GM23338 (cell line): ENCODE measurements at places on chromosomes 2 and 18. TPM values are rescaled to one million over a fixed set of nuclear protein-coding genes. Genes with fewer than 3 reads are reported as not detected.

ASPRV1 gene
- 0.82 and 1.4 TPM in 2 replicates for total RNA-seq

CNTNAP5 gene
- total RNA-seq, result 0.08 and 0.49 TPM in 2 replicates

FECH gene
- 23.5 and 35.5 TPM in 2 replicates for total RNA-seq

ZNF142 gene
- total RNA-seq, result 26.4 and 32.8 TPM in 2 replicates

CENPA gene
- 13.0 and 16.8 TPM in 2 replicates for total RNA-seq

PDE1A gene
- 0.28 and 0.47 TPM in 2 replicates for total RNA-seq

TBR1 gene
- not detected in 2 replicates for total RNA-seq

RFTN2 gene
- total RNA-seq, result 0.42 and 1.0 TPM in 2 replicates

NEU2 gene
- not detected in 2 replicates for total RNA-seq

SMAD7 gene
- 28.8 and 29.8 TPM in 2 replicates for total RNA-seq

IHH gene
- not detected in 2 replicates for total RNA-seq

DSG1 gene
- 0.04 TPM in 1 of 2 replicates, not detected in the other for total RNA-seq

DNAJC5G gene
- 0.39 and 0.59 TPM in 2 replicates for total RNA-seq

IL37 gene
- not detected in 2 replicates for total RNA-seq

RABL2A gene
- total RNA-seq, result 4.1 and 5.0 TPM in 2 replicates

PFN4 gene
- total RNA-seq, result 0.28 TPM in 1 of 2 replicates, not detected in the other

ADAM17 gene
- 23.5 and 24.7 TPM in 2 replicates for total RNA-seq

SERPINB3 gene
- 0.59 TPM in 1 of 2 replicates, not detected in the other for total RNA-seq

BMP10 gene
- not detected in 2 replicates for total RNA-seq

OSGEPL1 gene
- 19.9 and 23.1 TPM in 2 replicates for total RNA-seq

GCG gene
- total RNA-seq, result not detected in 2 replicates
